ENCODE measurements at places on chromosomes 1 and 21. TPM values are rescaled to one million over a fixed set of nuclear protein-coding genes. Genes with fewer than 3 reads are reported as not detected.

The NECTIN4 gene
- total RNA-seq, result not detected

The DNAI4 gene
- total RNA-seq, result 11.4 TPM

The HDAC1 gene
- total RNA-seq, result 95.8 TPM

The SMIM1 gene
- total RNA-seq, result 4.6 TPM

The RHOC gene
- total RNA-seq, result 471 TPM

The SLC9C2 gene
- total RNA-seq, result not detected

The FNDC5 gene
- 0.99 TPM for total RNA-seq

The RGS8 gene
- total RNA-seq, result not detected

The UTS2 gene
- not detected for total RNA-seq

The GOLPH3L gene
- total RNA-seq, result 30.1 TPM

The HEYL gene
- total RNA-seq, result not detected

The CCDC17 gene
- total RNA-seq, result 4.0 TPM

The GBP4 gene
- total RNA-seq, result 3.7 TPM

The BARHL2 gene
- total RNA-seq, result not detected

The TRIM67 gene
- total RNA-seq, result not detected

The FGR gene
- total RNA-seq, result not detected

The LCE2A gene
- total RNA-seq, result not detected

The CDCA8 gene
- total RNA-seq, result 0.25 TPM

The SIM2 gene
- 0.18 TPM for total RNA-seq

The IL20 gene
- total RNA-seq, result not detected

The EXO1 gene
- 1.2 TPM for total RNA-seq

The CELF3 gene
- total RNA-seq, result not detected

The CFAP45 gene
- 0.27 TPM for total RNA-seq

The PTGS2 gene
- 15.0 TPM for total RNA-seq

The CBR3 gene
- 29.4 TPM for total RNA-seq

The DIRAS3 gene
- total RNA-seq, result 1.2 TPM

The TMEM82 gene
- total RNA-seq, result not detected

The MTX1 gene
- total RNA-seq, result 13.7 TPM

The SERPINC1 gene
- total RNA-seq, result not detected

The WNT4 gene
- total RNA-seq, result not detected

The GCSAML gene
- total RNA-seq, result not detected

The PROK1 gene
- total RNA-seq, result not detected

The FASLG gene
- total RNA-seq, result not detected

The CAPN8 gene
- total RNA-seq, result not detected

The CELA2A gene
- total RNA-seq, result not detected

The ANGPTL7 gene
- 0.65 TPM for total RNA-seq

The MTF1 gene
- 4.7 TPM for total RNA-seq

The ZMYND12 gene
- total RNA-seq, result 1.6 TPM

The KIF26B gene
- 20.9 TPM for total RNA-seq

The RHEX gene
- not detected for total RNA-seq

The ELK4 gene
- 18.4 TPM for total RNA-seq

The SEMA6C gene
- total RNA-seq, result 1.6 TPM

The CD164L2 gene
- total RNA-seq, result not detected
